ENCODE measurements at places on chromosomes 12 and 14.

DNA sequence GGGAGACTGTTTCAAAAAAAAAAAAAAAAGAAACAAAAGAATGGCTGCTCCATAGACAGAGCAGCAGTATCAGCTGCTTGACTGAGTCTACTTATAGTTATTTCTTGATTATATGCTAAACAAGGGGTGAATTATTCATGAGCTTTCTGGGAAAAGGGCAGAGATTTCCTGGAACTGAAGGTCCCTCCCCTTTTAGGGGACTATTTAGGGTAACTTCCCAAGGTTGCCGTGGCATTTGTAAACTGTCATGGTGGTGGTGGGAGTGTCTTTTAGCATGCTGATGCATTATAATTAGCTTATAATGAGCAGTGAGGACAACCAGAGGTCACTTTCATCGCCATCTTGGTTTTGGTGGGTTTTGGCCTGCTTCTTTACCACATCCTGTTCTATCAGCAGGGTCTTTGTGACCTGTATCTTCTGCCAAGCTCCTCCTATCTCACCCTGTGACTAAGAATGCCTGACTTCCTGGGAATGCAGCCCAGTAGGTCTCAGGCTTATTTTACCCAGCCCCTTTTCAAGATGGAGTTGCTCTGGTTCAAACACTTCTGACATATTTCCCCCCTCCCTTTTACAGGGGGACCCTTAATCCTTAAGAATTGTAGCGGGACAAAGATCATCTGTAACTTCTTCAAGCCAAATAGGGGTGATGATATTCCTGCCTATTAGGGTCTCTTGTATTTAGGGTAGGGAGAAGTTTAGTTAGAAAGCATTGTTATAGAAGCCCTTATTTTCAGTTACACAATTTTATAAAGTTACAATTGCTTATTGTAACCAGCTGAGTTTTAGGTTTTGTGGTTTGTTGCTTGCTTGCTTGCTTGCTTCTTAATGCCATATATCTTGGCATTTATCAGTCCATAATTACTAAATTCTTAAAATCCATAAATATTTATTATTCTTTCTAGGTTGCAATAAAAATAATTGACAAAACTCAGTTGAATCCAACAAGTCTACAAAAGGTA, 42.5 kb downstream of the MARK3 start:
- no peak for DNase-seq

GRCh38 chr14:102511538-102511937, 2.0 kb upstream of the ANKRD9 start:
- no peak for DNase-seq

DNA sequence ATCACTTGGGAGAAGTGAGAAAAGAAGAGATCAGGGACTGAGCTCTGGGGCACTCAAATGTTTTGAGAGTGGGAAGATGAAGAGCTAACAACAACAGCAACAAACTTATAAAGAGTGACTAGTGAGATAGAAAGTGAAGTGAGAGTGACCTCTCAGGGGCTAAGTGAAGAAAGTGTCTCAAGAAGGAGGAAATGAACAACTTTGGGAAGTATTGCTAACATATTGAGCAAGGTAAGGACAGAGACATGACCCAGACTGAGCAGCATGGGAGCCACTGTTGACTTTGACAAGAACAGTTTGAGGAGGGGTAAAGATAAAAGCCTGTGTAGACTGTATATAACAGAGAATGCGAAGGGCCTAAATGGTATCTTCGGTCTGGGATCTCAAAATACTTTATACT, 155.1 kb upstream of the BTG1 start:
- no peak for DNase-seq

GRCh38 chr12:94571556-94571955, 78.8 kb downstream of the TMCC3 start:
- DNase-seq: peak; percentile 93

DNA sequence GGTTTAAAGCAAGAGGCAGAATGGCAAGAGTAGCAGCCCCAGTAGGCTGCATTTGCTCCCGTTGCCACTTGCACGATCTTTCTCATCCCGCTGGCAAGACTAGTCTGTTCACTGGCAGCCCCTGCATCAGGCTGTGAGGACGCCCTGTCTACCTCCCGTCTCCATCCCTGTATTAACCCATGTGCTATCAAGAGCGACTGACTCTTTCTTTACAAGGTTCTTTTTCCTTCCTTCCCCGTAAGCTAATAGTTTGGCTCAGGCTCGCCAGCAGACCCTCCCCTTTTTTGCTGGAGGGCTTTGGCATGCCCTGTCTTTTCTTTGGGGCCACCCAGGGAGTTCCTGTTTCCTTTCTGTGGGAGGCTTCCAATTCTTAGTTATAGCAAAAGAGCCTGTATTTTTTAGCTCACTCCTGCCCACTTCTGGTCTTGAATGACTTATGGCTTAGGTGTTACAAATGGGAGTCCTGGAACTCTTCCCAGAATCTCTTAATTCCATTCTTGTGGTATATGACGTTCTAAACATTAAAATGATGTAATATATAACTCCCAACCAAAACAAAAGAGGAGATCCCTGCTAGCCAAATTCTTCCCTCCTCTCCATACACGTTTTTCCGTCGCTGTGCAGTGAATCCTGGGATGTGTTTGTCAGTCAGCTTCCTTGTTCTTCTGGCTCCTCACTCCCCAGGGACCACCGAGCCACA, 149.0 kb downstream of the PRKCH start:
- DNase-seq: peak; percentile 53

- no peak for DNase-seq
Observed at GRCh38 chr12:39287409-39287808, 155.5 kb downstream of the KIF21A start.

GRCh38 chr12:14612250-14612649, 44.6 kb upstream of the PLBD1 start:
- DNase-seq: no peak

DNA sequence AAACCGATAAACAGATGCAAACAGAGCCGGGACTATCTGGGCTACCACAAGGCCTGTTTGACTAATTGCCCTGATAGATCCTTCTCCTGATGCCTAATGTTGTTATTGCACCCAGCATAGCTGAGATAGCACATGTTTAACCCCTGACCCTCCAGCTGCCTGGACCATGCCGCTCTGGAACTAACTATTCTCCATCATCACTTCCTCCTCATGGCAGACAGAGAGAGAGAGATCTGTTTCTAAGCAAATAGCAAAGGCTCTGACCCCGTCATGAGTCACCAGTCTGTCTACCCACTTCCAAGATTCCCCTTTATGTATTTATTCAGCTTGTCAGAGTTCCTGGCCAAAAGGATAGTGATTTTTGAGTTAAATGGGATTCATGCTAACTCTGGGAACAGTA, 58.2 kb upstream of the FLRT2 start:
- DNase-seq: peak; percentile 100

- no peak for DNase-seq
Observed at GRCh38 chr12:88418856-88419497, 161.3 kb downstream of the KITLG start.

- no peak for DNase-seq
Observed at GRCh38 chr12:114287821-114288525, 118.0 kb downstream of the TBX5 start.

DNA sequence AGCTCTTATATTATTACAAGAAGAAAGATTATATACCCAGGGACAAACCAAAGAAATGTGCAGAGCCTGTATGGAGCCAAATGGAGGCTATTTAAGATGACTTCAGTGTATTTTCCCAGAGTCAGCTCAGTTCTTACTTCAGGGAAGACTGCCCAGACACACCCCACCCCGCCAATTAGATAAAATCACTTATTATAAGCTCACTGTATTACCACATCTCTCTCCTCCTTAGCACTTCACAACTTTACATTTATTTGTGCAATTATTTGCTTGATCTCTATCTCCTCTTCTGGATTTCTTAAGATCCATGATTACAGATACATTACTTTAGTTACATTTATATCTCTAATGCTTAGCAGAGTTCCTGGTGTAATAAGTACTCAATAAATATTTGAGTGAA, 24.7 kb upstream of the WDR89 start:
- DNase-seq: no peak

DNA sequence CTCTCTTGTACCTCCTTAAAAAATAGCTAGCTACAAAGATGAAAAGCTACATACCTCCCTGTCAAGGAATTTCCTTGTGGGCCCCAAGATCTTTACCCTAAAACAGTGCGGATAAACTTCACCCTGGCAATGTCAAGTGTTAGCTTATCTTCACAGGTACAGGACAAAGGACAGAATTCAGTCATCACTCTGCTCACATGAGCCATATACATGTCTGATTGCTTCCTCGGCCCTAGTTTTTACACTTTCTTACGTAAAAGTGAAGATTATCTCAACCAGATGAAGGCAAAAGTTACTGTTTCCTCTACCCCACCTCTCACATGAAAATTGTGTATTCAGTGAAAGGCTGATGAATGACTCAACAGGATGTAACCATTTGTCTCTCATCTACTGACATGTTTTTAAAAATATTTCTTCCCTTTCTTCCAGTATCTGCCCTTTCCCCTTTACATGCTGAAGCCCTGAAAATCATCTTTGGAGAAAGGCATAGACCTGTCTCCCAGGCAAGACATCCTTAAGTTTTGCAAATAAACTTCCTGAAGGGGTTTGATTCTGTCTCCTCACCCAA, 890.1 kb downstream of the GALC start:
- DNase-seq: no peak

- DNase-seq: no peak
Observed at GRCh38 chr14:64725879-64726584, 21.8 kb downstream of the PLEKHG3 start.

DNA sequence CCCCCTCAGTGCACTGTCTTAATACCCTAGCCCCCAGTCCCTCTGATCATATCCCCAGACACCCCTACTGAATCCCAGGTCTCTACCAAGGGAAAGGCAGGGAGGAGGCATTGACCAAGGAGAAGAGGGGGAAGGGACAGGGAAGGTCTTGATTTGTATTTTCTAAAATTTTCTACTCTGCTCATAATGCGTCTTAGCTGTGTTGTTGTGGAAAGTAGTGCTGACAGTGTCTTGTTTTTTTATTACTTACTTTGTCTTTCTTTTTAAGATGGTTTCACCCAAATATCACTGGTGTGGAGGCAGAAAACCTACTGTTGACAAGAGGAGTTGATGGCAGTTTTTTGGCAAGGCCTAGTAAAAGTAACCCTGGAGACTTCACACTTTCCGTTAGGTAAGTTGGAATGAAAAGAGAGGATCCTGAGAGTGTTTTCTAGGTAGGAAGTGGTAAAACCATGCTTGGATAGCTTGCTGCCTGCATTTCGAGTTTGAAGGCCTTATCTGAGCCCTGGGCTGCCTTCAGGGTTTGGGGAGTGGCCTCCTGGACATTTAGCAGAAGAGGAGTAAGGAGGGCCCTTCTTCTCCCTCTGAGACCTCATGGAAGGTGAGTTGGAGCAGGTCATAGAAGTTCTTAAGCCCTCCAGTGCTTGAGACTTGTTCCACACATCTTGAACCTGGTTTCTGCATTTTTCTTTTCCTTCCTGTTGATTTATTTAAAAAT, 27.4 kb downstream of the PTPN11 start:
- no peak for DNase-seq

GRCh38 chr12:998020-998874, 7.2 kb downstream of the ERC1 start:
- DNase-seq: no peak

DNA sequence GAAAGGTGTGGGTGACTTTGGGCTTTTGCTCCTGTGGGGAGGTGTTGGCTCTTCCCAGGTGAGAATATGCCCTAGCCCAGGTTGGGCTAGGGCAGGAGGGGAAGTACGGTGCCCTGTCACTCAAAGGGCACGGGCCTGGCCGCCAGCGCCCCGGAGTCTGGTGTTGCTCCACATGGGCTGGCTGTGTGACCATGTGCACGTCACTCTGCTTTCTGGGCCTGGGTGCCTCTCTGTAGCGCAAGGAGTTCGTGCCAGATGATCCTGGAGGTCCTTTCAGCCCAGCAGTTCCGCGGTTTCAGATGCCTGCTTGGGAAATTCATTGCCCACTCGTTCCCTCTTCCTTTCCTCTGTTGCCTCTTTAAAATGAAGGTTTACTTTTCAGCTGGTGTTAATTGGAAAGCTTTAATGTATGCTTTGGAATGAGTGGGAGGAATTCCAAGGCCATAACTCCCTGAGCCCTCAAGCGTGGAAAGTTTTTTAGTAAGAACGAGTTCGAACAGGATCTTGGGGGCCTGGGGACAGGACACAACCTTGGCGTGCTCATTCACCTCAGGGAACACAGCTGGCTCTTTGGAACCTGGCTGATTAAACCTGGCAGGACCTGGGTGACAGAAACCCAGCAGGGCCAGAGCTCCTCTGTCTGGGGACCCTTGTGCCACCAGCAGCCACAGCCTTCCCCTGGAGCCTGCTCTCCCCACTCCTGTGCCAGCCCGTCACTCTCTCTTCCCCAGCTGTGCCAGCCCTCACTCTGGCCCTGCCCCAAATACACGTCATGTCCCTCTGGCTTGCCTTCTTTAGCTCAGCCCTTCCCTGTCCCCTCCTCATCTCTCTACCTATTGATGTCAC, 42.8 kb downstream of the TSPAN9 start:
- DNase-seq: no peak

- DNase-seq: peak; percentile 13
Observed at GRCh38 chr14:38143659-38144505, 63.8 kb upstream of the SSTR1 start.

DNA sequence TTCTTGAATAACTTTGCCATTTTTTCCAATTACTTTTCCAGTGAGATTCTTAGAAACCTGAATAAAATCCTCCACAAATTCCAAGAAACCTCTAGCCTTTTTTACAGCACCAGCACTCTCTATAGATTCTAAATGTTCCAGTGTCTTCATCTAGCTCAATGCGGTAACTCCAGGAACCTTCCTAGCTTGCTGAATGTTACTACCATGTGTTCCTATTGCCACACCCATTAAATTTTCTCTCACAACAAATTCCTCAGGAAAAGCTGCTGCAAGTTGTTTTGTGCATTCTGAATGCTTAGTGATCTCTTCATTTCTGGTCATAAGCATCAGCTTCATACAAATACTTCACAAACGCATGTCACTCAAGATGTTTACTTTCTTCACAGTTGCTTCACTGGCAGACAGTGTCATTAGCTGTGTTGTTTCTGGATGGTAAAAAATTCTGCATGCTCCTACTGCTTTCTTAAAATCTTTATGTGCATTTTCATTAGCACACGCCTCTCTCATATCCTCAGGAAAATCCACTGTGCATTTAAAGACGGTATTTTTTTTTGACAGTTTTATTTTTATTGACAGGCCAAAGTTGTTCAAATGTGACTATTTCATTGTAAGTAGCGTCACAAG, 106.7 kb downstream of the PPHLN1 start:
- DNase-seq: no peak

DNA sequence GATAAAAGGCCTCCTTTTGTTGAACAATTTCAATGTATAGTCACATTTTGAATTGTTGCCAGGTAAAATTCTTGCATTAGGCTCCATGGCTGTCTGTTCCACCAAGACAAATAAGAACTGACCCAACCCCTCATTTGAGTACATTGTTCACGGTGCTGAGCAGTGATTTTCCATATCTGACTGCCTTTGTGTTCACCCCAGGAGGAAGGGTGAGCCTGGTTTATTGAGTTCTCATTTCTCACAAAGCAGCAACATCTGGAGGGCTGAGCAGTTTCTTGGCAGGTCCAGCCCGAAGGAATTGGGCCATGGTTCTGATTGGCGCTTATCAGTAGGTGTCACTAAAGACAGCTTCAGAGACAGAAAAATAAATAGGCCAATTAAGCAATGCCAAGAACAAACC, 149.1 kb downstream of the BMP4 start:
- peak; percentile 7 for DNase-seq

- no peak for DNase-seq
Observed at GRCh38 chr12:54750-55535, 11.6 kb upstream of the IQSEC3 start.

GRCh38 chr12:96386794-96387193, 13.4 kb downstream of the CDK17 start:
- DNase-seq: no peak

All from pulmonary artery endothelial cell (primary cell).